ENCODE measurements at places on chromosomes 6 and 20. TPM values are rescaled to one million over a fixed set of nuclear protein-coding genes. Genes with fewer than 3 reads are reported as not detected.

- no peak for DNase-seq
- H3K36me3 ChIP-seq: no peaks in the 10 kb centered on the region
- no peak overlapping the region for H3K4me3 ChIP-seq
- no peak overlapping the region for H3K27ac ChIP-seq
Measured at GRCh38 chr20:57426271-57426689, 35.1 kb downstream of the RBM38 start.

- DNase-seq: no peak
- H3K4me3 ChIP-seq: no peak overlapping the region
- no peak overlapping the region for H3K27ac ChIP-seq
- no peaks in the 10 kb centered on the region for H3K27me3 ChIP-seq
Measured at GRCh38 chr20:18103497-18103896, 34.2 kb upstream of the KAT14 start.

DNA sequence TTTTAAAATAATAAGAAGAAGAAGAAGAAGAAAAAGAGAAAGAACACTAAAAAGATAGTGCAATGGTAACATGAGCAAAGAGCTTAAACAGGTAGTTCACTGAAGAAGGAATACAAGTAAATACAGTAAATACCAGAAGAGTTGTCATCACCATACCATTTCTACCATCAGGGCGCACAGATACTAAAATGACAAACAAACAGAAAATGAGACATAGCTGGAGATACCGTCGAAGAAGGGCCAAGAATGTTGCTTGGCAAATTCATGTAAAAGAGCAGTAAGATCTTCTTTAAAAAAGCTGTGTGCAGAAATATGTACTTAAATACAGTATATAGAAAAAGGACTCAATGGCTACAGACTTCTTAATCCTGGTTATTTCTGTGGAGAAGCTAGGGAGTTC, 20.7 kb upstream of the TFAP2C start:
- no peaks in the 10 kb centered on the region for H3K27me3 ChIP-seq
- no peak overlapping the region for H3K27ac ChIP-seq
- no peak overlapping the region for H3K4me3 ChIP-seq
- no peaks in the 10 kb centered on the region for H3K36me3 ChIP-seq
- DNase-seq: no peak

GRCh38 chr20:2519115-2519809, 10.5 kb upstream of the ZNF343 start:
- no peak for DNase-seq
- H3K4me1 ChIP-seq: peaks cover 8% of the 10 kb centered on the region
- no peaks in the 10 kb centered on the region for H3K36me3 ChIP-seq

GRCh38 chr6:89454300-89454699, 21.3 kb downstream of the ANKRD6 start:
- H3K27ac ChIP-seq: no peak overlapping the region
- no peaks in the 10 kb centered on the region for H3K27me3 ChIP-seq
- no peaks in the 10 kb centered on the region for H3K36me3 ChIP-seq
- DNase-seq: no peak
- H3K4me3 ChIP-seq: no peak overlapping the region
- no peaks in the 10 kb centered on the region for H3K4me1 ChIP-seq

DNA sequence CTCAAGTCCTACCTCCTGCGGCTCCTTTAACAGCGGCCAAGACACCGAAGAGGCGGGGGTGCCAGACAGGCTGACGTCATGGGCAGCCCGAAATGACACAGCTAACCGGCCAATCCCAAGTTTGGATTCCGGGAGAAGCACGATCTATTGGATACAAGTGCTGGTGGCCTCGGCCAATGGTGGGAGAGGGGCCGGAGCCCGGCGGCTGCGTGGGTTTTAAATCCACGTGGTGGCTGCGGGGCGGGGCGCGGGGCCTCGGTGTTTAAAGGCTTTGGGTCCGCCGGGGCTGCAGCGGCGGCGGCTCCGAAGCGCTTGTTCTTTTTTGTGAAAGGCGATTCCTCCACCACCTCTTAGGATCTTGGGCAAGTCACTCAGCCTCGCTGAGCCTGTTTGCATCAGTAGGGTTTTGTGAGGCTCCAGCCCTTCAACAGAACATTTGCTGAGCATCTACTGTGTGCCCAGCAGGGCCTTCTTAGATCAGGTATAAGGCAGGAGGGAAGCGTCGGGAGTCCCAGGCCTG, 8.7 kb upstream of the PMEPA1 start:
- H3K27me3 ChIP-seq: no peaks in the 10 kb centered on the region
- H3K27ac ChIP-seq: no peak overlapping the region
- peak; percentile 98 for DNase-seq
- peaks cover 4% of the 10 kb centered on the region for H3K4me1 ChIP-seq
- H3K4me3 ChIP-seq: no peak overlapping the region
- no peaks in the 10 kb centered on the region for H3K36me3 ChIP-seq

The SNX21 gene
- total RNA-seq: 41.5 TPM

The HCRTR2 gene
- not detected for total RNA-seq

The POM121L2 gene
- total RNA-seq: not detected
